ENCODE measurements at places on chromosomes 1 and 21. TPM values are rescaled to one million over a fixed set of nuclear protein-coding genes. Genes with fewer than 3 reads are reported as not detected.

OR2L8 gene
- not detected for total RNA-seq

ATP1A4 gene
- total RNA-seq: not detected

LAPTM5 gene
- not detected for total RNA-seq

CYP4A11 gene
- total RNA-seq: not detected

EXTL1 gene
- total RNA-seq: 6.0 TPM
